ENCODE measurements at places on chromosomes 2 and 18.

GRCh38 chr18:48688961-48689360, 150.1 kb downstream of the CTIF start:
- DNase-seq: no peak

GRCh38 chr2:10324095-10324832, 21.6 kb downstream of the HPCAL1 start:
- no peak for DNase-seq

DNA sequence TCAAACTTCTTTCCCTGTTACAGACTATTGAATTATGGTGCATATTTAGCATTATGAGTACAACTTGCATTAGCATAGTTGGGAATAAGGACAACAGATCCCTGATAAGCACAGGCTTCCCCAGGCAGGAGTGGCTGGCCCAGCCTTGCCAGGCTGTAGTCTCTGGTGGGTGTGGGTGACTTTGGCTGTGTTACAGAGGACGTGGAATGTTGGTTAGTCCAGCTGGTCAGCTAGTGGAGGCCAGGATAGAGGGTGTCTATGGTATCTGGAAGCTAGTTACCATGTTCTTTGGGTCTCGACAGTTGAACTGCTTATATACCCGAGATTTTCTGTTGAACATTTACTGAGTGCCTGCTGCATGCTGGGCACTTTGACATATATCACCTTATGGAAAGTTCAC, 4.7 kb downstream of the SH3RF3 start:
- no peak for DNase-seq

DNA sequence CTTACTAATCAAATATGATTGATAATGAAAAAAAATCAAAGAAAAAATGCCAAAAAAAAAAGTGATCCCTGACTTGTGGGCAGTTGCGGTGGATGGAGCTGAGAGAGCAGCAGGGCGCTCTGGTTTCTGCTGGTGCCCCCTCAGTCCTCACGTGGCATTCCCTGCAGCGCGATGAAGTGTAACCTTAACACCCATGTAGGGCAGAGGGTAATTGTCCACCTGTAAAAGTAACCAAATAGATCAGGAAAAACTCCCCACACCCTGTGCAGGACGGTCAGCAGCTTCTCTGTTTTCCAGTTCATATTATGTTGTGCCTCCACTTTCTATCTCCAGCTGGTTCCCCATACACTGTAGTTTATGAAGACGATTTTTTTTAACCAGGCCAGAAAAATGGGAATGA, 25.0 kb downstream of the COA5 start:
- DNase-seq: no peak

- no peak for DNase-seq
These were observed 61.7 kb downstream of the LIPG start for GRCh38 chr18:49623571-49623970.

- DNase-seq: no peak
These were observed 89.5 kb downstream of the PXDN start for GRCh38 chr2:1654696-1655374.

DNA sequence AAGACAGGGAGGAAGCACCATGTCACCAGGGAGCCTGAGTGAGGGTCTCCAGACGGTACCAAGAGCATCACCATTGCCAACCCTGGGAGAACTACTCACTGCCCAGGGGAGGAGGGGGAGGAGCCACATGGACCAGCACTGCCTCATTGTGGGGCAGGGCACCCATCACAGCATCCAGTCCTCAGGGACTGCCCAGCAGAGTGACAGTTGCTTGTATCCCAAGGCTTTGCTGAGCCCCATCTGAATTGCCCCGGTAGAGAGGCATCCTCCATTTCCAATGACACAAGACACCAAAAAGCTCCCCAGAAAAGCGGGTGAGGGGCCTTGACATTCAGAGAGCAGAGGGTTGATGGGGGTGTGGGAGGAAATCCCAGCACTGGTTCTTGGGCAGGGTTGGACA, 6.8 kb upstream of the CIB4 start:
- DNase-seq: no peak

DNA sequence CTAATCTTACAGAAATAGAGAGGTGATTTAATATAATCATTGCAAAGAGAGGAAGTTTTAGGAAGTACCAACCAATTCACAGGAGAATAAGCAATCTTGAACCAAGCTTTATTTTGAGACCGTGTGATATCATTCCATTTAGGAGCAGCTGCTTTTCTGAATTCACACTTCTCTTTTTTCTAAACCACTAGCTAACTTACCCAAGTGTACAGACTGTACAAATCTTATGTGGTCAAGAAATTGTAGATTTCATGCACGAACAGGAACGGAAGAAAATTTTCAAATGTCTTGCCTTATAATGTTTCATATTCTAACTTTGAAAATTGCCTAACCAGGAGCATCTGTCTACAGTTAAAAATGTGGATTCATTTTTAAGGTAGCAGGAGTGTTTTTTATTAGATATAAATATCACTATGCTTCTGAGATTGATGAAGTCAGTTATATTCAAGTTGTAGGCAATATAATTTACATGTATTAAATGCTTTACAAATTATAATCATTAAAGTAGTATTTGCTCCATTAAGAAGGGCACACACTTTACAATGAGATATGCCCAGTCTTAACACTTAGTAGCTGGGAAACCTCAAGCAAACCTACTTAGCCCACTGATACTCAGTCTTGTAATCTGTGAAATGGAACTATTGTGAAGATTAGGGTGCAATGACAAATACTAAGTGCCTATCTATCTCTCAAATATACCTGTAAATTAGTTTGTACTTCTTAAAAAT, 302.2 kb upstream of the STON1 start:
- no peak for DNase-seq

DNA sequence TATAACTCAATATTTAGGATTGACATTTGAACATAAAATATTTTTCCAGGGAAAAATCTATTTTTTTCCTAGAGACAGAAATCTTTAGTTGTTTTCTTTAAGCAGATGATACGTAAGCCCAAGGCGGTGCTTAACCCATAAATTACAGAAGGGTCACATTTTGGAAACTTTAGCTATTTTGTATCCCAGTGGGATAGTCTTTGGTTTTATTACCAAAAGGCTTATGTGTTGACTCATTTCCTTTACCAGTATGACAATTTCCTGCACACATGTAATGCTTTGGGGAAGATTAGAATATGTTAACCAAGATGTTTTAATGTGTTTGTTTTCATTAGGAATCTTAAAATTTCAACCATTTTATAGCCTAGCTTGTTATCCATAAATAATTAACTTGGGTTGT, 24.8 kb downstream of the DYNC1I2 start:
- no peak for DNase-seq

GRCh38 chr2:40512256-40512655, 60.4 kb upstream of the SLC8A1 start:
- DNase-seq: no peak

All from 8988T (cell line).